ENCODE measurements at places on chromosomes 6 and 20.

DNA sequence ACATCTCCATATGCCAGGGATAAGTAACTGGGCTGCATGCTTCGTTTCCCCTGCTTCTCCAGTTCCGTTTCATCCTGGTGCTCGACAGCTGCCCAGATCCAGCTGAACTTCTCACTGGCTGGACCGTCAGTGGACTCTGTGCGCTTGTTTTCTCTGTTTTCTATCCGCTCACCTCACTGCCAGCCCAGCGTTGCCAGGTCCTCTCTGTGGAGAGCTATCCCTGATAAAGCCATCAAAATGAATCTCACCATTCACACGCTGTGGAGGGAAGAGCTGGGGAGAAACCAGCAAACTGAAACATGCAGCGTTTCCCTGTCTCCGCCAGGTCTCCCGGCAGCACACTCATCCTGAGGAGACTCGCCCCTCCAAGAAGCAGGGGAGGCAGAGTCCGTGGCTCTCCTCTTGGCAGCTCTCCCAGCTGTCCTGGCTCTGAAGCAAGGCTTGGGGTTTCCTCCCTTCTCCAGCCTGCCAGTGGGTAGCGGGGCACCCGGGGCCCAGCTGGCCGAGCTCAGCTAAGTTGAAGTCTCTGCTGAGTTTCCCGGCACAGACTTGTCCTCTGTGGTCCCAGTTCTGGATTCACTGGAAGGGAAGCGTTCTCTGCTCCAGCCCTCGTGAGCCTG, 160.9 kb downstream of the DTNBP1 start:
- no peak for DNase-seq

DNA sequence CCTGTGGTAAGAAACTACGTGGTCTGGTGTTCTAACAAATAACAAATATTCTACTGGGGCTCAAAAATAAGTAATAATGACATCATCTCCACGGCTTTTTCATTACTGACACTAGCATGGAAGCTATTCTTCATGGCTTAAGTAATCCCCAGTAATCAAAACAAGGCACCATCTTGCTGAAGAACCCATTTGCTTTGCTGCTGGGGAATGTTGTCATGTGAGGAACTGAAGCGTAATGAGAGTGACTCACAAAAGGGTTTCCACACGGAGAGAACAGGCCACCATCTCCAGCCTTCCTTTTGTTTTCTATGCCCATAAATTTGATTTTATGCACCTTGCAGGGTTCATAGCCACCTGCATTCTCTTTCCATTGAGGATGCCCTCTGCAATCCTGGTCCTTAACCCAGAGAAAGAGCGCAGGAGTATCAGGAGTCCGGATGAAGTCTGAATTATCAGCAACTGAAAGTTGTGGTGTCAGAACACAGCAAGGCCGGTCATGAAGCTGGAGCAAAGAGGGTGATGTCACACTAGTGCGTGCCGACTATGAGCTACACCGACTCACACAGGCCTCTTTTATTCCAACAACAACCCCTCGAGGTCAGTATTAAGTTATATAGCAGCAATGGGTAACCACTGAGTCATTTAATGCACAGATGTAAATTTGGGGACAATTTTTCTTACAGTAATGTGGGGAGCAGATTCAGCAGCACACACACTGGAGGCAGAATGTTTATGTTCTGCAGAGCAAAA, 173.7 kb upstream of the SSTR4 start:
- DNase-seq: no peak

- DNase-seq: no peak
Observed at GRCh38 chr6:108795814-108796213, 52.4 kb upstream of the ARMC2 start.

- no peak for DNase-seq
Observed at GRCh38 chr20:57148263-57148662, 118.2 kb downstream of the BMP7 start.

DNA sequence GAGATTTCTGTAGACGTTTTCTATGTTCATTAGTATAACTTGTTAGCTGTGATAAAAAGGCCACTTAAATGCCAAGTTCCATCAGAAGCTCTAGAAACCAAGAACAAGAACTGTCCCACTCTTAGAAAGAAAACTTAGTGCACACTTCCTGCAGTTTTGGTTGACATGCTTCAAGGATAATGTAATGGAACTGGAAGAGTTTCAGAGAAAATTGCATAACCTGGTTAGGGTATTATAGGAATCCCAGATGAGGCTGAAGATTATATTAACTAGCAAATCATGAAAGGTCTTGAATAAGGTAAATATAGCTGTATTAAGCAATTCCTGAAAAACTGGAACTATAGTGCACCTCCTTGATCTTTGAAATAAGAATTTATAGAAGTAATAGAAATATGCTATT, 1.8 kb upstream of the PHACTR2 start:
- no peak for DNase-seq

- no peak for DNase-seq
Observed at GRCh38 chr6:33008944-33009861, at the start of gene HLA-DOA. Gene HLA-DOA (minus strand): TSS chr6:33009591.

DNA sequence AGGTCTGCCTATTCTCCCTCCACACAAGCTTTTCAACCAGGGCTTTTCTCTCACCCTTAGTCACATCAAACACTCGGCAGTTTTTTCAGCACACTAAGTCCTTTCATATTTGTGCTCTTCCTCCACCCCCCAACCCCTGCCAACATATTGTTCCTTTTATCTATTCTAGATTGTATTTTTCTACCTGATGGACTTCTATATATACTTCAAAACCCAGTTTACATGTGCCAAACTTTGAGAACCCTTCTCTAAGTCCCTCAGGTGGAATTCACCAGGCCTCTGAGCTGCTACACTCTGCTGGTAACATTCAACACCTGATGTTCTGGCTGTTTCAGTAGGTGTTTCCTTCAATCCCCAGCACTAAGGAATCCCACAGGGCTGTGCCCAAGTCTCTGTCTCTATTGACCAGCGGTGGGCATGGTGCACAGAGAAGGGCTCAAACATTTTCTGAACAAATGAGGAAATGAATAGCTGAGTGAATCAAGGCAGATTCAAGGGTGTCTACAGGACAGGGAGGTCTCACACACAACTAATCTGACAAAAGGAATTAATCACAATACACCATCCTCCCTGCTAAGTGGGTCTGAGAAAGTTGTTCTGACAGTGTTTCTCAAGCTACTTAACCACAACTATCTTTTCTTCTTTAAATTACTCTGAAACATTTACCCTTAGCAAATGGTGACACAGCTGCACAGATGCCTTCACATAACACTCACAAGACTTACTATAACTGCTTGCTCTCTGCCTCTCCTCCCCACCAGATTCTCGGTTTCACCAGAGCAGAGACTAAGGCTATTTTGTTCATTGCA, 166.5 kb downstream of the TSHZ2 start:
- DNase-seq: no peak

DNA sequence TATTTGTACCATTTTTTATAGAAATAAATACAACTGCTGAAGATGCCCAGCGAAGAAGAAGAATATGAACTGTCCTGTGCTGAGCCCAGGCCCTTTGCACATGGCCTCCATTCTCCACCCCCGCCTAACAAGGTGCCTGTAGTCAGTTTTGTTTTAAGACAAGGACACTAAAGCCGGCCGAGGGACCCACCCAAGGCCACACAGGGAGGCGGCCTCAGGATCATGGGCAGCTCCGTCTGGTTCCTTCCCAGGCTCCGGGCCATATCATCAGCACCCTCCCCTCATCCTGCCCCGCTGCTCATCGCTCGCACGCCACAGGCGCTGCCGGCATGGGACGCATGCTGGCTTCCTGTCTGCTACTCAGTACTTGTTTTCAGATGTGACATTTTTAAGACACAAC, 21.3 kb downstream of the PSMG4 start:
- no peak for DNase-seq

GRCh38 chr20:63124092-63124781, 91.7 kb downstream of the YTHDF1 start:
- DNase-seq: no peak

GRCh38 chr6:82507112-82507511, 143.5 kb downstream of the TPBG start:
- no peak for DNase-seq

GRCh38 chr6:149079456-149079855, 238.1 kb upstream of the TAB2 start:
- DNase-seq: no peak

DNA sequence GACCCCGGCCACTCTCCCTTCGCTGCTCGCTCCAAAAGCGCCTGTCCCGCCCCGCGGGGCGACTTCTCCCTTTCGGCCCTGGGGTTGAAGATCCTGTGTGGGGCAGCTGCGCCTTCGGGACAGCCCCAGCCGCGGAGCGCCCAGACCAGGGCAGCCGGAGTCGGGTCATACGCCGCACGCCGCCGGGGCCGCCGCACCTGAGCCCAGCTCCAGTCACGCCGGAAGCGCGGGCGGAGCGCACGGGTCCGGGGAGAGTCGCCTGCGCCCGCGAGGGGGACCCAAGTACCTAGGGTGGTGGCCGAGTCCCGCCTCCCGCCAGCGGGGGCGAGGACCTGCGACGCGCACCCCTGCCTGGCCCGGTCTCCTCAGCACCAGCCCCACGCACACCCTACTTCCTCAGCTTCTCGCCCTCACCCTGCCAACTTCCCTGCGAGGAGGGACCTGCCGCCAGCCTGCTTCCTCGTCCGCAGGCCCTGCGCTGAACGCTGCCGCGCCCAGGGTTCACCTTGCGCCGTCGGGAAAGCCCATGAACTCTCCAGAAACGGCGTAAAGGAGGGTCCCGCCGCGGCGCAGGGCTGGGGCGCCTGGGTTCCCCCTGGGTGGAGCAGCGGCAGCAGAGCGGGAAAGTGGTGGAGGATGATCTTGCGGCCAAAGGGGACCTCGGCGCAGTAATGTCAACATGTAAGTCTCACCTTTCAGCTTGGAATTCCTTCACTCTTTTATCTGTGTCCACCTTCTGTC, at the start of gene ADGRG6:
TSS of gene ADGRG6 (plus strand) at position 357 of the 741 bp plus-strand sequence. CDS start at position 680, 323 bp downstream.
- no peak for DNase-seq

- peak; percentile 18 for DNase-seq
Observed at GRCh38 chr6:126947070-126947469, 171.4 kb upstream of the RSPO3 start.

DNA sequence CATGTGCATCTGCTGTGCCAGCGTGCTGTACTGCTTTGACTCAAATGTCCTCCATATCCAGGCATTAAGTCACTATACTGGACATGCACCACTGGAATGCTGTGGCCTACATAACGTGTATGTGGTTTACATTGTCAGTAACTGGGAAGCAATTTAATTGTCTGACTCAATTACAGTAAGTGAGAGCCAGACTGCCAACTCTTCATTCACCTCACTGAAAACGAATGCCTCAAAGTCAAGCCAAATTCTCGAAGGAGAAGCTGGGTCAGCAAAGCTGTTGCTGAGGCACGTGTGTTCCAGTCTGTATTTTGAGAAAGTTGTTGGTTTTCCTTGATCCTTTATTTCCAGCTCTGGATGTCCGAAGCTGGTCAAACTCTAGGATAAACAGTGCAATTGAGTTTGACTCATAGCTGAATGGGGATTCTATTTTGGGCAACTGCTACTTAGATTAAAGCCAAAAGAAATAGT, 534.3 kb downstream of the COL12A1 start:
- no peak for DNase-seq

DNA sequence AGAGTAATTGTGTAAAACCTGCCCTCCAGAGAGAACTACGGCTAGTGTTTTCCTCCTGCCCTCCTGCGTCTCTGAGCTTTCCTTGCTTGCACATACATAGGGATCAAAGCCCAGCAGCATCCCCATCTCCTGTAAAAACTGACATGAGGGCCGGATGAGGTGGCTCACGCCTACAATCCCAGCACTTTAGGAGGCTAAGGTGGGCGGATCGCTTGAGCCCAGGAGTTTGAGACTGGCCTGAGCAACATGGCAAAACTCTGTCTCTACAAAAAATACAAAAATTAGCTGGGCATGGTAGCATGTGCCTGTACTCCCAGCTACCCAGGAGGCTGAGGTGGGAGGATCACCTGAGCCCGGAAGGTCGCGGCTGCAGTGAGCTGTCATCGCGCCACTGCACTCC, 40.3 kb upstream of the SMIM29 start:
- no peak for DNase-seq

GRCh38 chr6:40881501-40881900, 157.5 kb downstream of the UNC5CL start:
- DNase-seq: no peak

Data from epithelial cell of proximal tubule (primary cell).